Esophagus squamous epithelium (tissue), 5 donors: ENCODE measurements at places on chromosomes 6 and 20.

GRCh38 chr6:157555455-157556143 is 174.6 kb downstream of the ZDHHC14 start:
- DNase-seq: no peak

DNA sequence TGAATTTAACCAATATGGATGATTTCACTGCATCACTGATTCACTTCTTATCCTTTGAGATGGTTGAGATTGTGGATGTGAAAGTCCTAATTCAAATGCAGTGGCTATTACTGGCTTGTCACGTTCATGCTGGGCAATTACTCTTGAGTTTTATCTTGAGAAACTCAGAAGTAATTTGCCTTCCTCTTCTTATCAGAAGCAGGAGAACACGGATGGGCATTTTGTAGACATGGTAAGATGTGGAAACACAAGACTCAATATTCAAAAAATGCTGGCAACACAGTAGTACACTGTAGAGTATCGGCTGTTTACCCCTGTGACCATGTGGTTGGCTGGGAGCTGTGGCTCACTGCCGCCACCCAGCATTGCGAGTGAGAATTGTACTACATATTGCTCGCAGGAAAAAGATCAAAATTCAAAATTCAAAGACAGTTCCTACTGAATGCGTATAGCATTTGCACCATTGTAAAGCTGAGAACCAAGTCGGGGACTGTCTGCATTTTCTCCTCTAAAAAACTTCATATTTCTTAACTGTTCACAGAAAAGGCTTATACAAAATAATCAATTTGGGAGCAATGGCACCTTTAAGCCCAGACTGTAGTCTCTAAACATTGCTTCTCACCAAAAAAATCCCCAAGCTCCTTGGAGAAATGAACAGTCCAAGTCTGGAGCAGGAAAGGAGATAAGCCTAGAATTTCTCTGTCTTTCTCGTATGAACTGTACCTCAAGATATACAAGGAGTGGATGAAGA is 61.9 kb upstream of the ELOVL5 start:
- DNase-seq: peak; percentile 27

- DNase-seq: no peak
These were observed 7.8 kb downstream of the SGK1 start for GRCh38 chr6:134309983-134310605.

DNA sequence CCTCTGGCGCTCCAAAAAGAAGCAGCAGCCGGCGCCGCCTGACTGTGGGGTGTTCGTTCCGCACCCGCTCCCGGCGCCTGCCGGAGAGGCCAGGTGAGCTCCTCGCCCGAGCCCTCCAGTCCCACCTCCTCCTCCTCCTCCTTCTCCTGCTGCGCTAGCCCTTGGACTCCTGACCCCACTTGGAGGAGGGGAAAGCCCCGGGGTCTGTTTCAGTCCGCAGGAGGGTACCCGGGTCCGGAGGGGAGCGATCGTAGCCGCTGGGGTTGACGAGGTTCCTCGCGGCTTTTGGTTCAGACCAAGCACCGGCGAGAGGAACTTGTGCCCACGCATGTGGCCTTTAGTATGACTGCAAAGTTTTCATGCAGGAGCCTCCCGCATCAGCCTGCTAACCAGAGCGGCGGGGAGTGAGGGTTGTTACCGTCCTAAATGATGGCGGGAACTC is 493 bp downstream of the CRYBG1 start:
- DNase-seq: no peak

DNA sequence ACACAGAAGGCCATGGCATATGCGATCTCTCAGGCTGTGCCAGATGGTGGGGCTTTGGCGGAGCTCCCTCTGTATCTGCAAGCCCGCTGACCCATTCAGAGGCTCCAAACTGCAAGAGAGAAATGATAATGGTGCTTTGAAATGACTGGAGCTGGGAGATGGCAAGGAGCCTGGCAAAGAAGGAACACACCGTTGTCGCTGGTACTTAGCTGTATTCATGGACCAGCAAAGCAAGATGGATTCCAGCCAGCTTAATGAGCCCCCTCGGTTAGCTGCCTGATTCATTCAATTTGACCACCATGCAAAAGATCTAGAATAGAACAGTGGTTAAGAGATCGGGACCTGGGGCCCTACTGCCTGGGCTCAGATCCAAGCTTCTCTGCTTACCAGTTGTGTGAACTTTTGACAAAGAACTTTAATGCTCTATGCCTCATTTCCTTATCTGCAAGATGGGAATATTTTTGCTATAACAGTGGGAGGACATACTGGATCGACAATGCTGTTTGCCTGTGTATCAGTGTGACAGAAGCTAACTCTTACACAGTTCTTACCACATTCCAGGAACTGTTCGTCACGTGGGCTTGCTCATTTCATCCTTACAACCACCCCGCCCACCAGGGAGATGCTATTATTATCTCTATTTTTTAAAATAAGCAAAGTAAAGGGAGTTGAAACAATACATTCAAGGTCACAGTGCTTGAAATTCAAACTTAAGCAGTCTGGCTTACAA is 317.8 kb upstream of the SULF2 start:
- DNase-seq: no peak

DNA sequence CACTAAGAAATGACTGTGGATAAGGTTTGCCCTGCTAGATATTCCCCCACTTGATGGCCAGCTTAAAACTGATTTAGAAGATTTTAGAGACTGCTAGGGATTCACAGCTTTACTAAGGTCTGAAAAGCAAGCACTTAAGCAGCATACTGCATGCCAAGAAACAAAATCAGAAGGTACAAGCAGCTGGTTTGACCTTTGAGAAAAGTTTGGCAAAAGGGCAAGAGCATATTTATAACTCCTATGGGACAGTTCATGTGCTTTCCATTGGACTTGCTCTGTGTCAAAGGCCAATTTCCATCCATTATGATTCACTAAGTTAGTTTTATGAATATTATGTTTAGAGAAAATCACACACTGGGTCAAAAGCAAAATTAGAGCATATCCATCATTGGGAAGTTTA is 402.8 kb downstream of the PKHD1 start:
- DNase-seq: no peak

- no peak for DNase-seq
These were observed 27.8 kb downstream of the LRRC1 start for GRCh38 chr6:53822401-53823125.

DNA sequence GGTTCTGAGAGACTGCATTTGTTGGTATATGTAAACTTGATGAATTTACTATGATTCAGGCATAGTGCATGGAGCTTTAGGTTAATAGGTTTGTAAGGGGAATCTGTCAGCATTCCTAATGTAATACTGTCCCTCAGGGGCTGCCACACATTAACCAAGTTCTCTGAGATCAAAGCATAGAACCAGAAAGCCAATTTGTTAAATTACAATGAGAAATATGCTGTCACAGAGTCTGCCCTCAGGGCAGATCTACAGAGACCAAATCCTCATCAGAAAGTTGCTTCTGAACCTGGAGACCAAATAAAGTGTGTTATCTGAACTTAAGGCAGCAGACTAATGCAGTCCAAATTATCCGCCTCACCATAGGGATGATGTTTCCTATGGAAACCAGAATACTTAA is 250.8 kb upstream of the HTR1E start:
- DNase-seq: no peak

DNA sequence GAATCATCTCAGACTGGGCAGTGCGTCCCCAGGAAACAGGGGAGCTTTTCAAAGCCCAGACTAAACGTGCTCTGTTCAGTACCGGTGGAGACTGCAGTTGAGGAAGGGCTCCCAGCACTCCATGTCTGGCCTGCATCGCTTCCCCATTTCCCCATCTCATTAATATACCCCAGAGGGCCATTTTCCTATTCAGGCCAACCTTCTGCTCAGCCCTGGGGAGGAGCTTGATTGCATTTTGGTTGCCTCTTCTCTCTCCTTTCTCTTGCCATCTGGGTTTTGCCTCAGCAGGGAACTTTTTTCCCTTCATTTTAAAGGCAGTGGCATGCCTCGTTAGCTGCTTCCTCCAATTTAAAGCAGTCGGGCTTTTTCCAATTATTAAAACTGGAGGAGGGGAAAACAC is 394.3 kb upstream of the SOX4 start:
- DNase-seq: no peak

GRCh38 chr20:43387737-43388136 is 70.0 kb upstream of the SRSF6 start:
- DNase-seq: no peak

DNA sequence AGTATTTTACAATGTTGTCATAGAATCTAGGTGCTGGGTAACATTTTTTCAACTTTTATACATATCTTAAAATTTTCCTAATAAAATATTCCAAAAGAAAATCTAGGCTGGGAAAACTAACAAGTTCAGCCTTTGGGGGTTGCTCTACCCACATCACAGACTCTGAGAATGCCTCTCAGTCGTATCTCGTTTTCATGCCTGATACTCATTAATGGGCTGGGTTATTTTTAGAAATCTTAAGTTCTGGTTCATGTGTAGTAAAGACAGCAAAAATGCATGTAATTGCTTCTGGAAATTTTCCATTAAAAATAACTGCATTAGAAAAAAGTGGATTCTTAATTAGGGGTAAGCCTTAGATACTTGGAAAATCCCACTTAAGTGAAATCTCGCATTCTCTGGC is 149.3 kb downstream of the SLC24A3 start:
- no peak for DNase-seq

GRCh38 chr20:52473186-52473585 is 281.6 kb upstream of the ZFP64 start:
- no peak for DNase-seq

- DNase-seq: peak; percentile 63
These were observed at the start of gene REV3L for GRCh38 chr6:111482959-111483735. Gene REV3L, minus strand, starts transcription at chr6:111483218. Its CDS starts 330 bp downstream, at chr6:111482888.

- no peak for DNase-seq
These were observed 506.9 kb upstream of the JARID2 start for GRCh38 chr6:14738933-14739332.

DNA sequence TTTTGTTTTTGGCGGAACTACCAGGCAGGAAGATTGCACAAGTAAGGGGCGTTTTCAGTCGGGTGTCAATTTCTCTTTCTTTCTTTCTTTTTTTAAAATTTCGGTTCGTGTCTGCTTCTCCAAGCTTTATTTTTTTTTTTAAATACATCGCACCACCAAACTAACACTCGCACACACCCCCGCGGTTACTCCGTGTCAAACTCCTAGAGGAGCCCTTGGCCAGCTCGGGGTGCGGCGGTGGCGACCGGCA is 338 bp downstream of the UTRN start:
- DNase-seq: no peak

GRCh38 chr20:478010-478948 is 15.9 kb upstream of the TBC1D20 start:
- no peak for DNase-seq

- DNase-seq: no peak
These were observed 244.7 kb downstream of the CBLN4 start for GRCh38 chr20:55760586-55760985.
